ENCODE measurements at places on chromosomes 1 and 21.

DNA sequence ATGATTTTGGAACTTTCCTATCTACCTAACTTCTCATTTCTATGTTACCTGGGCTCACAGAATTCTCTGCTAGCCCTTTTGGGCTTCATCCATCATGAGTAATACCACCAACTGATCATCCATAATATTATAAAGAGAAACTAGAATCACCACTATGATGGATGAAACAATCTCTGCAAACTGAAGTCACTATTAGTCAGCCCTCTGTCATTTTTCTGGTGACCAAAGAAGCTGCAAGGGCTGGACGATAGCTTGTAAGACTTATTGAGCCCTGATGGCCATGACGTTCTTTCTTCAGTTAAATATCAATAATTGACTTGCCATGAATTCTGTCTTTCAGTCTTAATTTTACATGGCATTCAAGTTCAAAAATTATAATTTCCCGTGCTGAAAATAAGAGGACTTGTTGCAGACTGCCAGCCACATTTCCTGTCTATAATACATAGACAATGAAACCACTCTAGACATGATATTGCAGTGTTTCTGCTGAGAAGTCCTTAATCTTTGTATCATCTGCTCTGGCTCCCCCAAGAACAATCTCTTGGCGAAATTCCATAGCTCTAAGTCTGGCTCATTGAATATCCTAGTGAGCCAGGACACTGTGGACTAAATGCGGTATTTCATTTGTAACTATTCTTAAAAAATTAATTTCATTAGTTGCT lies 655.0 kb upstream of the CAMK1G start:
- DNase-seq = no peak

GRCh38 chr1:240649733-240650721 lies 38.1 kb upstream of the GREM2 start:
- no peak for DNase-seq

DNA sequence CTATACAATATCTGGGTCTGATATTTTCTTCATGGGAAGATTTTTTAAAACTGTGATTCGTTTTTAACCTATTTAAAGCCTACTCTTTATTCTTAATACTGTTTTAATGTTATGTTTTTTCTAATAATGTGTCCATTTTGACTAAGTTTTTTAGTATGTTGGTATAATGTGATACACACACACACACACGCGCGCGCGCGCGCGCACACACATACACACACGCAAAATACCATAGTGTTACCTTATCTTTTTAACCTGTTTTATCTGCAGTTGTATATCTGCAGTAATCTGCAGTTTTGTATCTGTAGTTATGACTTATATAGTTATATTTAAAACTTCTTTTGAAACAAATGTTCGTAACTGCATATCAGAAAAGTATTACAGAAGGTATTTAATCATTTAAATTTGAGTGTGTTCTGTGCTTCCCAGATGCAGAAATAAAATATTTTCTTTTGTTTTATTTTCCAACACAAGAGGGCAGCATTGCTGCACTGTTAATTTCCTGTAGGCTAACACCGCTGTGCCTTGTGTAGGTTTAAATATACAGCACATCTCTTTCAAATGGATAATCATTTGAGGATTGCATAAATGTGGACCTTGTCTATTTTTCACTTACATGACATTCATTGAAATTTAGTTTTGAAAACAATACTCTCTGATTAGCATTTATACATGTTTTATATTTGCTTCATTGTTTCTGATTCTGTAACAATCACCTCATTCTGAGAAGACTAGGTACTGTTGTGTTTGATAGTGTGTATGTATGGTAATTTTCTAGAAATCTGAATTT lies 166.1 kb downstream of the PDE4B start:
- peak; percentile 49 for DNase-seq

GRCh38 chr1:203369666-203370065 lies 18.7 kb upstream of the FMOD start:
- no peak for DNase-seq

GRCh38 chr1:93638981-93639380 lies 42.7 kb downstream of the BCAR3 start:
- DNase-seq = no peak

GRCh38 chr21:19124691-19125090 lies 721.1 kb upstream of the TMPRSS15 start:
- DNase-seq = no peak

GRCh38 chr1:173529106-173529505 lies 52.0 kb downstream of the PRDX6 start:
- no peak for DNase-seq

GRCh38 chr1:185656663-185657062 lies 77.5 kb upstream of the HMCN1 start:
- DNase-seq = no peak

- no peak for DNase-seq
Observed at GRCh38 chr21:34524646-34525601, 12.9 kb upstream of the KCNE1 start.

- no peak for DNase-seq
Observed at GRCh38 chr1:211903490-211904245, 73.1 kb upstream of the LPGAT1 start.

DNA sequence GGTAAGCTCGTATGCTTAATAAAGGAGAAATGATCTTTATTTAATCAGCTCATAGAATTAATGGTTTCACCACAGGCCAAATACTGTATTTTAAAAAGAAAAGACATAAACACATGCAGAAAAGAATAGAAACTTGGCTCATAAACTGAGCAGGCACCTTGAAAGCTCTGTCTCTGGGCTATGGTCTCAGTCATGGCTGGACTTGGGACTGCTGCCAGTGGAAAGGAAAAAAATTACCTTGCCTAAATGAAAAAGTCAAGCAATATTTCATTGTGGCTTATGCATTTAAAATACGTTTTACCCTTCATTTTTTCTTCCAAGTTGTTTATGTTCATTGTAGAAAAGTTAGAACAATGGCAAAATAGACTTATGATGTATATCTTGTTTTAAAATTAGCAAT lies 8.0 kb downstream of the LRRC42 start:
- DNase-seq = no peak

- no peak for DNase-seq
Observed at GRCh38 chr1:26700711-26701110, 4.9 kb downstream of the ARID1A start.

DNA sequence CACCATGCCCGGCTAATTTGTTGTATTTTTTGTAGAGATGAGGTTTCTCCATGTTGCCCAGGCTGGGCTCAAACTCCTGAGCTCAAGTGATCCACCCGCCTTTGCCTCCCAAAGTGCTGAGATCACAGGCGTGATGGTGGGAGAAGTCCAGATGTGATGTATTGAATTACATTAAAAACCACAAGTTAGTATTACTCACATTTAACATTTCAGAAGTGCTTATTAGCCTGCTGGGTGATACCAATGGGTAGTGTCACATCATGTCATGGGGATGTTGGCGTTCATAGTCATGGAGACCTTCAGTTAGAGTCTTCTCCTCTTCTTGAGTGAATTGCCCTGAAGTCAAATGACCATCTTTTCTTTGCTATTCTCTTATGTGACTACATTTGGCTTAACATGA lies 63.6 kb upstream of the VAMP3 start:
- no peak for DNase-seq

DNA sequence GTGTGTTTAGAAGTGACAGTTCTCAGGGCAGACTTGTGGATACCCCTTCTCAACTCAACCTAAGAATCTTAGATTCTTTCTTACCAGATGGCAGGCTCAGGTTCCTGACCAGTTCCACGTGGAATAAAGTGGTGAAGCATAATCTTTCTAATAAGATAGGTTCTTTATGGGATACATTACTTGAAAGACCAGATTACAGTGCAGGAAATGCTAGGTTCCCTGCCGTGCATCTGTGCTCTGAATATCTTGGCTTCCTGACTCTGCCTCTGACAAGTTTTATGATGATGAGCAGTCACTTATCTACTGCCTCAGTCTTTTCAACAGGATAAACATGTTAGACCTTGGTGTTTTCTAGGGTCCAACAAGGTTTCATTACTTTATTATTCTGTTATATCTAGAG lies 207.9 kb upstream of the CACYBP start:
- no peak for DNase-seq

GRCh38 chr1:177977141-177977540 lies 7.3 kb upstream of the SEC16B start:
- DNase-seq = no peak

DNA sequence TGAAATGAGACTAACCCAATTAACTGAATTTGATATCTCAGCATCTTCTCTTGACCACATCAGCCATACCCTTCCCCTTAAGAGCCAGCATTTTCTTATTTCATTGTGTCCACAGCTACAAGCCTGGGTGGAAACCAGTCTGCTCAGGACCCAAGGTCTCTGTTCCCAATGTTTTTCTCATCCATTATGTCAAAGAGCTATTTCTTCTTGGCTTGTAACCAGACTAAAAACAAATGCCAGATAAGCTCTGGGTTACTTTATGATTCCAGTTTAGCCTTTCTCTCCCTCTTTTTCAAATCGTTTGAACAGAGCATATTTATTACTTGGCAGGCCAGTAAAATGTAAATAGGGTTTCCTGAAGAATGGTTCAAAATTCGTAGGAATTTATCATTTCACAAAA lies 109.3 kb upstream of the SPATA6 start:
- no peak for DNase-seq

All from right renal pelvis (tissue), 4 donors.